ENCODE measurements at places on chromosomes 1 and 21. TPM values are rescaled to one million over a fixed set of nuclear protein-coding genes. Genes with fewer than 3 reads are reported as not detected.

Gene RXRG
- polyA plus RNA-seq: not detected

GRCh38 chr1:165144757-165145397 lies 211.6 kb downstream of the LMX1A start:
- no peak for DNase-seq

Gene SPATA1
- polyA plus RNA-seq: 0.43 TPM

GRCh38 chr1:201173736-201174135 lies 16.9 kb upstream of the IGFN1 start:
- no peak for DNase-seq

DNA sequence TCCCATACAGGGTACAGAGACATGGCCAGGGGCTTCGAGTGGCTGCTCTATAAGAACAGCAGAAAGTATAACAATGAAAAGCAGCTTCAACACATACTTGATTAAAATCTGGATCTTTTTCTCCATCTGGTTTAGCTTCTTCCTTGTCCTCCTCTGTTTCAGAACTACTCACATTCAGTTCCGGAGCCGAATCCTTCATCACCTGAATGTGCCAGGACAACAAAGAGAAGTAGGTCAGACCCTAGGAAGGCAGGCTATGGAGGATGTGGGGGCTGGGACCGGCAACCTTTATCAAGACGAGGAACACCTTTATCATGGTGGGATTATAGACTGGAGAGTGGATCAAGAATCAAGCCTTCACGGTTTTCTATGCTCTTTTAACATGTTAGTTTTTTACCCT lies 32.2 kb upstream of the RAP1GAP start:
- DNase-seq: no peak

Gene ASTN1
- polyA plus RNA-seq: not detected

DNA sequence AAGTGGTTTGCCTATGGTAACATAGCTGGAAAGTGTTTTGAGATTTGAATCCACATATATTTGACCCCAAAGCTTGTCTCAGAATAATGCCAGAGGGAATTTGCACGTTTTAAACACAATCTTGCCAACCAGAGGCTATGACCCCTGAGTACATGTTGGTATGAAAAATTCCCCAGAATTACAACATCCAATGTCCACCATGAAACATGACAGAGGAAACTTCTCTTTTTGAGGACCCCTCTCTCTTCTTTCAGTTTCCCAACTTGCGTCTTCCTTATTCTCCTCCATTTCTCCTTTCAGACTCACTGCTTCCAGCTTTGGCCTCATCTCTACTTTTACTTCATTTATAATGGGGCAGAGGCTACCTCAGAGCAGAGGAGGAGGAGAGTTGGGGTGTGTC lies 5.5 kb upstream of the KCNJ9 start:
- peak; percentile 77 for DNase-seq

- no peak for DNase-seq
Observed at GRCh38 chr1:183051546-183051945, 28.3 kb downstream of the LAMC1 start.
